Transverse colon (tissue), 4 donors: ENCODE measurements at places on chromosomes 1 and 21. TPM values are rescaled to one million over a fixed set of nuclear protein-coding genes. Genes with fewer than 3 reads are reported as not detected.
A peak's percentile ranks its signal among the peaks of the same experiment; 100 is the strongest.

DNA sequence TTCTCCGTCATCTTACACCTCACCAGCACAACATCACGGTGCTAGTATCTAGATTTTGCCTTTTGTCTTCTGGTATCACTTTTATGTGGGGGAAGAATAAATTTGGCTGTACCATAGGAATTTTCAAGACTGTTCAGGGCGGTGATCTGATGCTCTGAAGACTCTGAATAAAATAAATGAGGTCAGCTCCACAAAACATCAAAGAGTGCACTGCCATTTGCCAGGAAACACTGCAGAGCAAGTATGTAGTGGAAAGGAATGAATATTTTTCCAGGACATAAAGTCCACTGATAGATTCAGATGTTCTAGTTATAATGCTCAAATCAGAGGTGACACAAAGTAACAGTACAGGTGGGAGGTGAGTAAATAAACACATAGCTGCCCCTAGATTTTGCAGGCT lies 56.3 kb downstream of the ZP4 start:
- H3K27me3 ChIP-seq, result no peaks in the 10 kb centered on the region
- no peaks in the 10 kb centered on the region for H3K4me1 ChIP-seq
- no peak overlapping the region for H3K4me3 ChIP-seq
- H3K36me3 ChIP-seq, result no peaks in the 10 kb centered on the region
- no peak overlapping the region for H3K27ac ChIP-seq

DNA sequence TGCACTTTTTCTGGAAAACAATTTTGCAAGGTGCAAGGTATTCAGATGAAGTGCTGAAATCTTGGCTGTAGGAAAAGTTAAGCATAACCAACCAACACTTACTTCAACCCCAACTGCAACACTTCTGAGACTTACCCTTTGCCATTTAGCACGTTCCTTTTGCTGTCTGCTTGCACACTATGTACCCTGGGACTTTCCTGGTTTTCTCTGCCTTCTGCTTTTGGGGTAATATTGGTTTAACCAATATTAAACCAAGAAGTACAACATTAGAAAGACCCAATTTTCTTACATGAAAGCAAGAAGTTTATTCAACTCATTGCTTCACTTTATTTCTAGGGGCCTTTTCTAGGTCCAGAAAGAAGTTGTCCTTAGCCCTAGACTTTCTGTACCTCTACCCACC lies 193.0 kb downstream of the HLX start:
- no peak for DNase-seq
- H3K27me3 ChIP-seq, result no peaks in the 10 kb centered on the region
- H3K4me3 ChIP-seq, result no peak overlapping the region
- no peaks in the 10 kb centered on the region for H3K4me1 ChIP-seq

Gene LPGAT1
- total RNA-seq, result 345 TPM

Gene SPRR2E
- total RNA-seq, result not detected

DNA sequence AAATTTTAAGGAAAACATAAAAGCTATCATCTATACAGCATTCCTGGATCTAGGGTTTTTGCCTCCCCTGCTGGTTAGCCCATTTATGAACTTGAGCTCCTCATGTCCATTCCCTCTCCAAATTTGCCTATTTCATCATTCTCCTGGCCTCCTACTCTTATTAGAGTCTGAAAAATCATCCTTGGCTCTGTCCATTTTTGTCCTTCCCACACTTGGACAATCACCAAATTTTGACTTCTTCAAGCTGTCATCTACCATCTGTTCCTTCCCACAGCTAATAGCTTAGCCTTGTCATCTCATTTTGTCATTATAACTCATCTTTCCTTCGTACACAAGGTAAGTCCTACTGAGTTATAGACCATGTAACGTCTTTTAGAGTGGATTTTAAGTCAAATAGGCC lies 2.2 kb upstream of the HENMT1 start:
- no peaks in the 10 kb centered on the region for H3K4me1 ChIP-seq
- no peak overlapping the region for H3K27ac ChIP-seq
- H3K27me3 ChIP-seq, result no peaks in the 10 kb centered on the region
- no peak for DNase-seq
- no peak overlapping the region for H3K4me3 ChIP-seq

DNA sequence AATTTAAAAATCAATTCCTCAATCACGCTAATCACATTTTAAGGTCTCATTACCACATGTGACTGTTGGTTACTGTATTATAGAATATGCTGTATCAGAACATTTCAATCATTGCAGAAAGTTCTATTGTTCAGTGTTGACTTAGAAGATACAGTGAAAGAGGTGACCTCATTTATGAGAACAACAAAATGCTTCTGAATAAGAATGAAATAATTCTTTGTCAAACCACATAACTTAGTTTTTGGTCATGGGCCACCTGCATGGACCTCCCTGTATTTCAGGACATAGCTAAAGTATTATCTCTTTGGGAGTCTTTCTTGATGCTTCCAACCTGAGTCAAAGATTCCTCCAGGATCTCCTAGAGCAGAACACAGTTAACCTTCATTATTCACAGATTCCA lies 22.3 kb downstream of the MFSD2A start:
- H3K27me3 ChIP-seq, result no peaks in the 10 kb centered on the region
- H3K36me3 ChIP-seq, result no peaks in the 10 kb centered on the region
- DNase-seq, result no peak
- H3K4me3 ChIP-seq, result no peak overlapping the region

DNA sequence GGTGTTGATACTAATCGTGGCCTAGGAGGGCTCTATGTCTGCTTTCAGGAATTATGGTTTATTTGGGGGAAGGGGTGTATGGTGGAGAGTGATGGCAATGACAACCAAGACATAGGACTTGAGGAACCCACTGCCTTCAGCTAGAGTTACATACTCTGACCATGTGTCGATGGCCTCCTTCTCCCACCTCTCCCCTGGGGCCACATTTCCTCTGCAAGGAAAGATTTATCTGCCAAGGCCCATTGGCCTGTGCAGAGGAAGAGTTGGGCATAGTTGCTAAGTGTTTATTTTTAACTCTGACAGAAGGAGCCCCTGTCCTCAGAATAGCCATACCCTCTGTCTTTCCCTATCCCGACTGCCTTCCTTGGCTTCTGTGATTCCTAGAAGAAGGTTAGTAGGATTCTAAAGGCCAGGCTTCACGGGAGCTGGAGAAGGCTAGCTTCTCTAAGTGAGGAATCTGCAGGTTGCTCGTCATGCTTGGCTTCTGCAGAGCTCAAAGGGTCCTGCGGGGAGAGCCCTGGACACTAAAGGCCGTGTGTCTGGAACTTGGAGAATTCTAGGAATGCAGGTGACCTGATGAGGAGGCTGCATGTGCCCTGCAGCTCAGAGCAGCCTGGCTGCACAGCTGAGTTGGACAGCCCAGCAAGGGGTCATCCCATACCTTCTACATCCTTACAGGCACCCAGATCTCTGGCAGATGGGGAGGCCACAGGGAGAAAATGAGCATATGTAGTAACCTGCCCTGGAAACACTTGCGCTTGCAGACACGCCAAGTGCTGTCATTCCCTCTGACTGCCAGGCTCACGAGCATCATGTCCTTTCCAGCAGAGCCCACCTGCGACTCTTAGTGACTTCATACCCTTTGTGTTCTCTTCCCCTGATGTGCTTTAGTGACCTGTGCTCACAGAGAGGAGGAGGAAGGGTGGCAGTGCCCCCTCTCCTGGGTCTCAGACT lies 9.7 kb downstream of the MAPKAPK2 start:
- DNase-seq, result no peak
- peak overlapping the region; percentile 84 for H3K27ac ChIP-seq
- H3K36me3 ChIP-seq, result no peaks in the 10 kb centered on the region
- peaks cover 70% of the 10 kb centered on the region for H3K4me1 ChIP-seq

DNA sequence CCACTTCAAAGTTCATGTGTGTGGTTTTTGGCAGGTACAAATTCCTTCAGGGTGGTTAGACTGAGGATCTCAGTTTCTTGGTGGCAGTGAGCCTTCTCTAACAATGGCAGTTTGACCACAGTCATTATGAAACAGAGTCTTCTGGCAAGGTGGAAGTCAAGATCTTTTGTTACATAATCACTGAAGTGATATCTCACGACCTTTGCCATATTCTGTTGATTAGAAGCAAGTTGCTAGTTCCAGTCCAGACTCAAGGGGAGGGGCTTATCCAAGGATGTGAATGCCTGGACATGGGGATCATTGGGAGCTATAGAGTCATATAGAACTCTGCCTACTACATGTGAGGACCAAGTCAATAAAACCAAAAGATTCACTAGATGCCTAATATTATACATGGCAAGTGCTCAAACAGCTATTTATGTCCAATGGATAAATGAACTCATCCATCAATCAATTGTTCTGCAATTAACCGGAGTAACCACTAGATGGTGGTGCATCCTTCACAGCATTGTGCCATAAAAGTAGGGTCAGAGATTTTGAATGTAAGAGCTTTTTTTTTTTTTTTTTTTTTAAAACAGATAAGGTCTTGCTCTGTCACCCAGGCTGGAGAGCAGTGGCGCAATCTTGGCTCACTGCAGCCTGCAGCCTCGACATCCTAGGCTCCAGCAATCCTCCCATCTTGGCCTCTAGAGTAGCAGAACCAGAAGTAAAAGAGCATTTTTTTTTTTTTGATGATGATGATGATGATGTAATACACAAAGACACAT lies 131.9 kb downstream of the CRB1 start:
- H3K36me3 ChIP-seq, result no peaks in the 10 kb centered on the region
- H3K27ac ChIP-seq, result no peak overlapping the region
- no peaks in the 10 kb centered on the region for H3K27me3 ChIP-seq
- no peak for DNase-seq

DNA sequence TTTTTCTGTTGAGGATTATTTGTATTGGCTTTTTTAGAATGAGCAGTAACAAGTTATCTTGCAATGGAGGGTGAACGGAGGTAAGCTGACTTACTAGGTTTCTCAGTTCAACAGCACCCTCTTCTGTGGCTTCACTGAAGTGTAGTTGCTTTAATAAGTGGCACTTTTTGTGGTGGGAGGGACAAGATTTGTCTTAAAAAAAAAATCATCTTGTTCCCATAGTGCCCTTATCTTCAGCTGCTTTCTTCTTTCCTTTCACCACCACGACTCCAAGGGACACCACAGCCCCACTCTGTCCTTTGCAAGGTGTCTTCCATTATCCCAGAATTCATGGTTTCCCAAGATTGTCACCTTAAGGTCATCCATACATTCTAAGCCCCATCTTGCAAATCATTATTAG lies 92.9 kb downstream of the PIGK start:
- no peaks in the 10 kb centered on the region for H3K27me3 ChIP-seq
- no peaks in the 10 kb centered on the region for H3K36me3 ChIP-seq
- no peaks in the 10 kb centered on the region for H3K4me1 ChIP-seq
- no peak overlapping the region for H3K4me3 ChIP-seq

Gene TLR5
- total RNA-seq, result 9.4 TPM

- no peak overlapping the region for H3K27ac ChIP-seq
- no peaks in the 10 kb centered on the region for H3K4me1 ChIP-seq
- H3K36me3 ChIP-seq, result no peaks in the 10 kb centered on the region
- H3K4me3 ChIP-seq, result no peak overlapping the region
- no peak for DNase-seq
- H3K27me3 ChIP-seq, result no peaks in the 10 kb centered on the region
These were observed 71.8 kb upstream of the LRRC53 start for GRCh38 chr1:74584185-74584584.

DNA sequence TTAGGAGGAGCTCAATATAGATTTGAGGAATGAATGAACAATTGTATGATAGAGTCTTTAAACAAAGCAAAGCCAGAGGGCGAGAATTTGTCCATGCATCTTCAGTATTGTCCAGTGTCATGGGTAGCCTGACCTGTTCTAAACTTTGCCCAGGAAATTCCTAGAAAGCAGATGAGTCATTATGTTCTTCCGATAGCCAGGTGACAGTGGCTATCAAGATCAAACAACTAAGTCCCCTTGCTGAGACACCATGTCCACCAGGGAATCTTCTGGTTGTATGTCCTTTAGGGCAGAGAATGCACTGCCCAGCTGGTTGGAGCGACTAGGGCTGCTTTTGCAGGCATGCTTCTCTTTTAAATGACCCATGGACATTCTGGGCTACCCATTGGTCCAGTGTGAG lies 1.8 kb upstream of the SLC26A9 start:
- H3K36me3 ChIP-seq, result no peaks in the 10 kb centered on the region
- H3K4me3 ChIP-seq, result no peak overlapping the region
- H3K27ac ChIP-seq, result no peak overlapping the region
- H3K4me1 ChIP-seq, result no peaks in the 10 kb centered on the region
- no peak for DNase-seq

Gene LCE1F
- not detected for total RNA-seq

- no peak overlapping the region for H3K4me3 ChIP-seq
- H3K36me3 ChIP-seq, result no peaks in the 10 kb centered on the region
- no peak overlapping the region for H3K27ac ChIP-seq
- no peak for DNase-seq
These were observed 201.3 kb upstream of the ADGRL4 start for GRCh38 chr1:79207786-79208185.

Gene WNT3A
- total RNA-seq, result not detected

- DNase-seq, result no peak
- H3K27ac ChIP-seq, result no peak overlapping the region
- H3K4me1 ChIP-seq, result no peaks in the 10 kb centered on the region
- no peaks in the 10 kb centered on the region for H3K36me3 ChIP-seq
These were observed 41.7 kb downstream of the LRP8 start for GRCh38 chr1:53285969-53286760.

DNA sequence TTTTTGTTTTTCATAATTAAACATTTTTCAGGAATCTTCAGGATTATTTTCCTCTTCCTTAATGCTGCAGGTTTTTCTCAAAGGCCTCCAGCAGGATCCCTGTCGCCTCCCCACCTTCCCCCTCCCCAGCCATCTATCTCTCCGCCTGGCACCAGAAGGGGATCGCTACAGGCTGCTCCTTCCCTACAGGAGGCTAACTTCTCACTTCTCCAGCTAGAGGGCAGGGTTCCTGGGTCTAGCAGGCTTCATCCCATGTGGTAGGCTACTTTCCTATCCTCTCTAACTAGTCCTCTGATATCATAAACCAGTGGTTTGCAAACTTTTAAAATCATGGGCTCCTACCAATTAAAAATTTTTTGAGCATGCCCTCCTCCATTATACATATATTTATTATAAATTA lies 104.1 kb downstream of the KCNN3 start:
- no peak overlapping the region for H3K4me3 ChIP-seq
- H3K27me3 ChIP-seq, result peaks cover 50% of the 10 kb centered on the region
- H3K36me3 ChIP-seq, result no peaks in the 10 kb centered on the region
- H3K27ac ChIP-seq, result no peak overlapping the region

DNA sequence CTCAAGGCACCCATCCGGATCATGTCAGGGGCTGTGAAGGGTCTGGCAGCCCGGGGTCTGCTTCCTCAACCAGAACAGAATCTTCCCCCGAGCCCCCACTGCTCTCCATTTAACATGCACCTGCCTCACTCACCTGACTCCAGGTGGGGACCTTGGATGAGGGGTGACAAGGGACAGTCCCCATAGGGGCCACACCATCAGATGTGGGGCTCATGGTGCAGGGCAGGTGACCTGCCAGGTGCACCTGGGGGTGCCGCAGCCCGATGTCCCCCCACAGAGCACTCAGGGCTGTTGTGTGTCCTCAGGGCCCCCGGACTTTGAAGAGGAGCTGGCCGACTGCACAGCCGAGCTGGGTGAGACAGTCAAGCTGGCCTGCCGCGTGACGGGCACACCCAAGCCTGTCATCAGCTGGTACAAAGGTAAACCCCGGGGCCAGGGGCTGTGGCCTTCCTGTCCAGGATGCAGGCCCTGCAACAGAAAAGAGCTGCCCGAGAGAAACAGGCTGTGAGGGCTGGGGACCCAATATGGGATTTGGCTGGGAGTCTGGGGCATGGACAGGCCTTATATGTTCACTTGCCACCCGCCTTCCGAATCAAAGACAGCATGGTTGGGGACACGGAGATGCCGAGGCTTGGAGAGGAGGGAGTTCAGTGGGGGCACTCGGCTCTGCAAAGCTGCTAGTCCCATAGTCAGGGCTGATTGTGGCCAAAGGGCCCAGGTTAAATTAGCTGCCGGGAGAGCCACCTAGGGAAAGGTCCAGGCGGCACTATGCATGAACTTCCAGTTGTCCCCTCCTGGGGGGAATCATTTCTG lies 64.6 kb downstream of the TRIM11 start:
- no peak overlapping the region for H3K27ac ChIP-seq
- H3K4me3 ChIP-seq, result no peak overlapping the region
- H3K36me3 ChIP-seq, result no peaks in the 10 kb centered on the region
- H3K27me3 ChIP-seq, result no peaks in the 10 kb centered on the region
